HT1080 (cell line): ENCODE measurements at places on chromosomes 5 and 9. TPM values are rescaled to one million over a fixed set of nuclear protein-coding genes. Genes with fewer than 3 reads are reported as not detected.

The AQP7 gene
- total RNA-seq: not detected in 2 replicates

The VLDLR gene
- 5.2 and 6.3 TPM in 2 replicates for total RNA-seq

The INSL4 gene
- 0.33 and 0.39 TPM in 2 replicates for total RNA-seq

The IFNB1 gene
- total RNA-seq: not detected in 2 replicates

The PTGDS gene
- total RNA-seq: not detected in 2 replicates

The IRX4 gene
- not detected in 2 replicates for total RNA-seq

The RNF180 gene
- 3.4 and 5.9 TPM in 2 replicates for total RNA-seq

The WDR5 gene
- total RNA-seq: 39.7 and 44.4 TPM in 2 replicates

The STPG3 gene
- not detected in 2 replicates for total RNA-seq

The LRRC19 gene
- total RNA-seq: not detected in 2 replicates

The LCN15 gene
- not detected in 2 replicates for total RNA-seq

The IFNA2 gene
- not detected in 2 replicates for total RNA-seq

The IL13 gene
- total RNA-seq: not detected in 2 replicates

The ACOT12 gene
- total RNA-seq: 0.03 TPM in 1 of 2 replicates, not detected in the other

The KLF9 gene
- total RNA-seq: 6.0 and 7.3 TPM in 2 replicates

The GABRB2 gene
- 0.47 TPM in 1 of 2 replicates, not detected in the other for total RNA-seq

The TMEM215 gene
- total RNA-seq: not detected in 2 replicates

The LOX gene
- total RNA-seq: 7.9 and 10.2 TPM in 2 replicates

The TNFSF15 gene
- 0.23 and 0.53 TPM in 2 replicates for total RNA-seq

The NTRK2 gene
- total RNA-seq: not detected in 2 replicates
